Activated CD4-positive, CD25-positive, alpha-beta regulatory T cell treated with anti-CD3 and anti-CD28 coated beads, Interleukin-2, amount 50 U/mL, for 24 hours (primary cell): ENCODE measurements at places on chromosomes 1 and 21.

- no peak for ATAC-seq
These were observed 21.9 kb upstream of the KIF14 start for GRCh38 chr1:200642481-200642880.

DNA sequence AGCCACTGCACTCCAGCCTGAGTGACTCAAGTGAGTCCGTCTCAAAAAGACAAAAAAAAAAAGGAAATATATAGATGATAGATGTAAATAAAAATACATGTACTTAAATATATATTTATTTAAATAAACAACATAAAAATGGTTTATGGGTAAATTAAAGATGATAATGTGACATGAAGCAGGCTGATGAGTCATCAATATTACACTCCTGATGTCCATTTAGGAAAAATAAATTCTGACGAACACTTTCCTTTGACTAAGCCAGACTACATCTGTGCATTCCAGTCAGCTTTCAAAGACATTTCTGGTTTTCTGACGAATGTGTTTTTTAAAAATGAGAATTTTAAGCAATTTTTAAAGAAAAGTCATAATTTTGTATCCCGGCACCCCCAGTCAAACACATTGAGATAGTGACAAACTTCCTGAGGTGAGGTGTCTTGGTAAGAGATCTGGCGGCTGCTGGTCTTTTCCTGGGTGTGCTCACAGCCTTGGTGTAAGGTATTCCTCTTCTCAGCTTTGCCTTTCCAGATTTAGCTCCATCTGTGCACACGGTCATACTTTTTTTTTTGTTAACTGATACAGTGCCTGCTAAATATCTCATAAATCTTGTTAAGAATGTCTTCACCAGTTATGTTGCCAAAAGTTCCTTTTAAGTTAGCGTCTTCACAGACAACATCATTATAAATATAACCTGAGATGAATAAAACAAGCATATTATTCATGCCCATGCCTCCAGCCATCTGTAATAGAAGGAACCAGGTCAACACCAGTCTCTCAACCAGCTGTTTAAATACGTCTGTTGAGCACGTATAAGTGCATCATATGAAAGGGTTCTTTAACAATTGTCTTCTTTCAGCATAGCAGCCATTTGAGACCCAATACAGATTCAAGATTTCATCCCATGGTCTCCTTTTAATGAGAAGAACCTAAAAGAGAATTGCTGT is 214.5 kb upstream of the PLD5 start:
- ATAC-seq, result no peak

GRCh38 chr1:12748778-12749355 is 2.9 kb downstream of the CFAP107 start:
- no peak for ATAC-seq

GRCh38 chr1:209926045-209926444 is 12.0 kb upstream of the SYT14 start:
- no peak for ATAC-seq

DNA sequence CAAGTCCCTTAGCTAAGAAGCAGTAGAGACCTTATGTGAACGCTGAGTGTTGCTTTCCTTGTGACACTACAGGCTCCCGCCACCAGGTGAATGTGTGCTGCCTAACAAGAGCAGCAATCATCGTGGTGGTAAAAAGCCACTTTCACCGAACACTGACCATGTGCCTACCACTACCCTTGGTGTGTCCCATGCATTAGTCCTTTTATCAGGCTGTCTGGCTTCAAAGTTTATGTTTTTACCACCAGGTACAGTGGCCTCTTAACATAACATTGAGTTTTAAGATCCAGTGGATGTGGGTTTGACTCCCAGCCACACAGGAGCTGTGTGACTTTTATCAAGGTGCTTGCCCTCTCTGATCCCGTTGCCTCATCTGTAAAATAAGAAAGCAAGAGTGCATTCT is 1.7 kb downstream of the C1QB start:
- no peak for ATAC-seq

DNA sequence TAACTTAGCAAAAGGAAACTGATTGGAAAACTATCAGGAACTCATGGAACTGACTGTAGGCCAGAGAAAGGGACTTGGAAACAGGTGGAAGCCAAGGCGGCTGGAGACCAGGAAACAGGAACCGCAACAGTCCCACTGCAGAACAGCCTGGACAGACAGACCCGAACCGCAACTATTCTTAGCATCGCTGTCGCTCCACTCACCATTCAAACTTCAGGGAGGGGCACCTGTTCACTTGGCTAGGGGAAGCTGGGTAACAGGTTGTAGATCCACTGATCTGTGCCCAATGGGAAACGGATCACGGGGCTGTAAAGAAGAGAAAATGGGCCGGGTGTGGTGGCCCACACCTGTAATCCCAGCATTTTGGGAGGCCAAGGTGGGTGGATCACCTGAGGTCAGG is 61.9 kb downstream of the CLSTN1 start:
- no peak for ATAC-seq

GRCh38 chr1:91611483-91611917 is 110.8 kb downstream of the CDC7 start:
- no peak for ATAC-seq

- ATAC-seq, result no peak
These were observed 992 bp upstream of the USP48 start for GRCh38 chr1:21783679-21784603.

DNA sequence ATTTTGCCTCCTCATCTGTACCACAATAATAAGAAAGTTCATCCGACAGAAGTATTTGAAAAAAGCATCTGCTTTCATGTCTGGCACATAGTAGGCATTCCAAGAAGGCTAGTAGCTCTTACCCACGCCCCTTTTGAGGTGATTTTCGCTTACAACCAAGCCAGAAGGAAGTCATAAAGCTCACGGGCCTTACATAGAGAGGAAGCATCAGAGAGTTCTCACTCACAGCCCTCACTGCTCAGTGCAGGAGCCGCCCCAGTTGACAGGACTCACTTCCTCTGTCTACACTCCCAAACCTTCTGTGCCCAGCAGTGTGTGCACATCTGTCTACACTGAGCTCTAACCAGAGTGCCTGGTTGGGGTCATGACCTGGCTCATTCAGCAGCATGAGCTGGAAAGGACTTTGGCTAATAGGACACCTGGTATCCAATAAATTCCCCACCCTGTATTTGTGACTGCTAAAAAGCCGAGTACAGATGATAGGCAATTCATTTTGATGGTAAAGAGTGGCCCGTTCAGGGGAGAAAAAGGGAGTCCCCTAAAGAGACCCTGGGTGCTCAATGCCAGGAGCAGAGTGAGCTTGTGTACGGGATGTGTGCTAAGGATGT is 36.8 kb upstream of the DUSP10 start:
- peak; percentile 52 for ATAC-seq

GRCh38 chr21:28540514-28540913 is 452.2 kb downstream of the LTN1 start:
- ATAC-seq, result no peak

GRCh38 chr1:175043824-175044223 is 20.6 kb upstream of the MRPS14 start:
- ATAC-seq, result no peak

GRCh38 chr1:39733161-39733560 is 5.5 kb upstream of the PPIE start:
- no peak for ATAC-seq

GRCh38 chr1:115423776-115424175 is 85.7 kb upstream of the NGF start:
- no peak for ATAC-seq

DNA sequence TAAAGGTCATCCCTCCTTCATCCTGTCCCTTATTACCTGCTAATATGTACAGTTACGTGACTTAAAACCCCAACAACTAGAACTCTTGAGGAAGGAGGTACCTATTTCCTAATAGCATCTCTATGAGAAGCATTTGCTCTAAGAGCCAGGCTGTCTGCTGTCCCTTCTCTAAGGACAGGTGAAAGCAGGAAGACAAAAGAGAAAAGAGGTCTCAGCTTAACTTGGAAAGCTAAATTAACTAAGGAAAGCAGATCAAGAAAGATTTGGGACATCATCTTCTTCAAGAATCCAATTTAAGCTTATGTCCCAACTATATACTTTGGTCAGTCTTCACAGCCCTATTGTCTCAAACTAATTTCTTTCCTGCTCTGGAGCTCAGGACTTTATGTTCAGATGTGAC is 2.9 kb downstream of the EGLN1 start:
- no peak for ATAC-seq

GRCh38 chr1:67227196-67227595 is 60.9 kb downstream of the IL23R start:
- ATAC-seq, result no peak

GRCh38 chr1:9231648-9232332 is 2.8 kb upstream of the H6PD start:
- no peak for ATAC-seq

DNA sequence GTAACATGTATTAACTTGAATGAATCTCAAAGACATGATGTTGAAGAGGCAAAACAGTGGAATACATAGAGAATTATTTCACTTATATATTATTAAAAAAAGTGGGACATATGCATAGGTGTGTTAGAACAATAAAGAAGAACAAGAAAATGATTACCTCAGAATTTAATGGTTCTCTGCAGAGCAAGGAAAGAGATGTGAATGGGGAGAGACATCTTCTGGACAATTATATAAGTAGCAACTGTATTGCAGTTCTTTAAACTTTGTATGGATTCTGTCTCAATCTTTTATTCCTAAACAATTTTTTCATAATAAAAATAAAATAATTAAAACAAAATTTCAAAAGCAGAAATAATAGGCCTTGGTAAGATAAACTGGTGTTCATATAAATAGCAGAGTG is 674.9 kb upstream of the ADGRL4 start:
- no peak for ATAC-seq

GRCh38 chr1:168199056-168199455 is 20.3 kb downstream of the TIPRL start:
- peak; percentile 51 for ATAC-seq

GRCh38 chr1:157219600-157219999 is 81.4 kb upstream of the ETV3 start:
- ATAC-seq, result no peak

- ATAC-seq, result no peak
These were observed 119.0 kb upstream of the UBE2U start for GRCh38 chr1:64084451-64084850.

GRCh38 chr21:35024513-35024912 is 24.6 kb downstream of the RUNX1 start:
- peak; percentile 67 for ATAC-seq
